Vagina (tissue), 2 donors: ENCODE measurements at places on chromosomes 13 and 19.

GRCh38 chr13:52461265-52461664 lies 6.0 kb downstream of the CKAP2 start:
- no peak for DNase-seq

GRCh38 chr13:69769608-69770007 lies 338.0 kb upstream of the ATXN8OS start:
- DNase-seq = no peak

DNA sequence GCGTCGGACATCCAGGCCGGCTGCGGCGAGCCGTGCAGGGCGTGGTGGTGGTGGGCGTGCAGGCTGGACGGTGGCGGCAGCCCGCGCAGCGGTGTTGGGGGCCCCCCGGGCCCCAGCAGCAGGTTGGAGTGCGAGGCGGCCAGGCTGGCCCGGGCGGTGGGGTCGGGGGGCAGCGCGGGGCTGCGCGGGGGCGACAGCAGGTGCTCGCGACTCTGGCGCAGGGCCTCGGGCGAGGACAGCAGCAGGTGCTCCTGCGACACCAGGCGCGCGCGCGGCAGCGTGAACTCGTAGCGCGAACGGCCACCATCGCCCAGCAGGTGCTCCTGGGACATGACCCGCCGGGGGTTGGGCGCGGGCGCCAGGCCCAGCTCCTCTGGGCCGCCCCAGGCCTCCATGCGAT lies 9.8 kb downstream of the SHISA7 start:
- DNase-seq = no peak

- DNase-seq = no peak
Observed at GRCh38 chr13:26872525-26873385, 112.2 kb upstream of the GPR12 start.

DNA sequence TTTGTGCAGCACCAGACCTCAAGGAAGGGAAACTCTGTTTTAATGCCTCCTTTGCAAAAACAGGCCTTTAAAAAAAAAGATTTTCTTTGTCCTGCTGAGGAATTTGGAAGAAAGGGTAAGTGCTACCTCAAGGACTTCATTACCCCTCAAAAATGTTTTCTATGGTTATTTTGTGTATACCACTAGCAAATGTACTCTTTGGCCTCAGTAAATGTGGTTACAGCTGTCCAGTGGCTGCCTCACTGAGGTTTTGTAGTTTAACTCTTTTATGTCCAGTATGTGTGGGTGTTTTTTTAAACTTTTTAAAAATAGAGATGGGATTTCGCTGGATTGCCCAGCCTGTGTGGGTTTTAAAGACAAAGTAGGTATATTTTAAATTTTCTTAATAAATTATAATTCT lies 42.2 kb upstream of the TSC22D1 start:
- no peak for DNase-seq

- no peak for DNase-seq
Observed at GRCh38 chr19:33859016-33859415, 62.3 kb downstream of the KCTD15 start.

DNA sequence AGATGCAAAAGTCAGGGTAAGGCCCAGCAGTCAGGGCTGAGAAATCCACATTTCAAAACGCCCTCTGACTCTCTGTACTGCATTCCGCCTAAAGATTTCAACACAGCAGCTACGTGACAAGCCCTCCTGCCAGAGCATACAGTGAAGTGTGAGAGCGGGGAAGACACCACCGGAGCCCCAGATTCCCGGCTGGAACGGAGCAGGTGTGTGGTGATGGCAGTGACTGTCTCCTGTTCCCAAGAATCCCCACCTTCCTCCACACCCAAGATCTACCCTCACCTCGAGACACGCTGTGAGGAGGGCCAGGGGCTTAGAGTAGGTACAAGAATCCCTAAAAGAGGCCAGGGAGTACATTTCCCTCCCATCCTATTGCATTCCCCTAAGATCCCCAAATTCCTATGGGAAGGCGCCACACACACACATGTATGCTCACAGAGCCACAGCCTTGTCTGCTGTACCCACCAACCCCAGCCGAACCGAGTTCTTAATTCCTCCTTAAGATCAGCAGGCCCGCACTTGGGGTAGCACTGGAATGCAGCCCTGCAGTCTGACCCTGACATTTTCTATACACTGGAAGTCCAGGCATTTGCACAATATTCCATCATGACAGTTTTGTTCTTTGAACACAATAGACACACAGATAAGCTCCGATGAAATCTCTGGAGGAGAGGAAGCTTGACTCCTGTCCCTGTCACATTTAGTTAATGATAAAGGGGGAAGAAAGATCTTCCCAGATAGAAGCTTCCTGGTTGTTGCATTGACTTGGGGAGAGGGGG lies 102.9 kb downstream of the FOXO1 start:
- no peak for DNase-seq

GRCh38 chr19:16445238-16446107 lies 26.3 kb downstream of the EPS15L1 start:
- DNase-seq = no peak

DNA sequence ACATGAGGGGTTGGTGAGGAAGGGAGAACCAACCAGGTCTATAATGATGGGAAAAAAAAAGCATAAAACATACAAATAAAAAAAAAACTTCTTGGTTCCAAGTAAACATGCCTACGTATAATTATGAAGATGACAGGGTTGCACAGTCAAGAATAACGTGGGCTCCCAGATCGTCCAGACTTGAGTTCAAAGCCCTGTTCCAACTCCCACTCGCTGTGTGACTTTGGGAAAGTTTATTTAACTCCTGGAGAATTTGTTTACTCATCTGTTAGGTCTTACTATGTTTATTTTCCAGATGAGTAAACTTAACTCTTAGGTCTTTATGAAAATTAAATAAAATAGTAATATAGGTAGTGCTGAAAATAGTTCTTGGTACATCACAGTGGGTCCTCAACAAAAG lies 13.8 kb downstream of the STARD13 start:
- no peak for DNase-seq

GRCh38 chr19:18339723-18340122 lies 675 bp upstream of the PGPEP1 start:
- no peak for DNase-seq

- DNase-seq = no peak
Observed at GRCh38 chr19:41218615-41219507, at the start of gene AXL. Gene AXL (plus strand): TSS chr19:41219223. CDS start chr19:41219393, 170 bp downstream.

DNA sequence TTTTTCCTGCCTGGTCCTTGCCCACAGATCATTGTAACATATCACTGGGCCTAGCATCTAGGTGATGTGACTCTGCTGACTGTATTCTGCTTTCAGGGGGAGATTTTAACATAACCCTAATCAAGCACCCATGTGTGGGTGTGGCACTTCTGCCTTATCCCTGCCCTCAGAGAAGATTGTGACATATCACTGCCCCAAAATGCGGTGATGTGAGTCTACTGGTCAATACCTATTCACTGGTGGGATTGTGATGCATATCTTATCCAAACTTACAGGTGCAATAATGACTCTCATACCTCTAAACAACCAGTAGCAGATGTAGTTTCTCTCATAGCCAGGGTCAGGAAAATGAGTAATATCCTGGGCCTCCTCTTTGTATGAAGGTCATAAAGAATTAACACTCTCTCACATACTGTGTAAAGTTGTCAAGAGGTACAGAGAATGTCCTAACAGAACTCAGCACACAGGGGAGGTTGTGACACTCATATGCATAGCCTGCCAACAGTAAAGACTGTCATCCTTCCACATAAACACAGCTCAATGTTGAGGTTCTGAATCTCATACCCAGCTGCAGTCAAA lies 12.1 kb upstream of the ZNF681 start:
- DNase-seq = no peak

DNA sequence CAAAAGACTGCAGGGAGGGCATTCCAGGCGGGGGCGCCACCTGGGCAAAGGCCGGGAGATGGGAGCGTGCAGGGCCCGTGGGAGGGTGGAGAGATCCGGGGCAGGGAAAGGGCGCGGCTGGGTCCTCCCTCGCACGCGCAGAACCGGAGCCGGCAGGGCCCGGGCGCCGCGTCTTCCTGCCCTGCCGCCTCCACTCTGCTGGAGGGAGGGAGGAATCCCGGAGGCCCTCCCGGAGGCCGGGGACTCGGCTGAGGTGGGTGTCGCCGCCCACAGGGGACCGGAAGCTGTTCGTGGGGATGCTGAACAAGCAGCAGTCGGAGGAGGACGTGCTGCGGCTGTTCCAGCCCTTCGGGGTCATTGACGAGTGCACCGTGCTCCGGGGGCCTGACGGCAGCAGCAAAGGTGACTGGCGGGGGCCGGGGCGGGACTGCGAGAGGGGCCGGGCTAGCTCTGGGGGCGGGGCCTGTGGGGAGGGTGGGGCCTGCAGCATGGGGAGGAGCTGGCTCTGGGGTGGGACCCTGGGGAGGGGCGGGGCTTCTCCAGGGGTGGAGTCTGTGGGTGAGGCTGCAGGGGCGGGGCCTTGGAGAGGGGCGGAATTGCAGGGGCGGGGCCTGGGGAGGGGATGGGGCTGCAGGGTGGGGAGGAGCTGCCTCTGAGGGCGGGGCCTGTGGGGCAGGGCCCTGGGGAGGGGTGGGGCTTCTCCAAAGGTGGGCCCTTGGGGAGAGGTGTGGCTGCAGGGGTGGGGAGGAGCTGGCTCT lies 51.3 kb downstream of the CELF5 start:
- no peak for DNase-seq

GRCh38 chr13:44257796-44258195 lies 115.8 kb upstream of the SERP2 start:
- no peak for DNase-seq

GRCh38 chr19:51520728-51521127 lies 10.7 kb downstream of the SIGLEC6 start:
- no peak for DNase-seq

DNA sequence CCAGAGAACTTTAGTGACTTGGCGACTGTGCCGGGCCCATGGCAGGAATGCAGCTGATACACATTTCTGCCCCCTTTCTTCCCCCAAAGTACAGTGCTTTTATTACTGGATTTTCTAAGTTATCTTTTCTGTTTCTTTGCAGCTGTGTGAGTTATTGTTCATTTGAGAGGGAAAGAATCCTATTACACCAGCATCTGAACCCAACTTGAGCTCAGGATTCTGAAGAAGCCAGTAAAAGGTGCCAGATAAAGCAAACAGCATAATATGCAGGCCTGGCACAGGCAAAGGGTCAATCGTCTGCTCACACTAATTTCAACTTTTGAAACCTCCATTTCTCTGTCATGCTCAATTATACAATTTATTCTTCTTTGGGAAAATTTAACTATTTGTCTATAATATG lies 93.9 kb downstream of the DOCK9 start:
- DNase-seq = no peak

DNA sequence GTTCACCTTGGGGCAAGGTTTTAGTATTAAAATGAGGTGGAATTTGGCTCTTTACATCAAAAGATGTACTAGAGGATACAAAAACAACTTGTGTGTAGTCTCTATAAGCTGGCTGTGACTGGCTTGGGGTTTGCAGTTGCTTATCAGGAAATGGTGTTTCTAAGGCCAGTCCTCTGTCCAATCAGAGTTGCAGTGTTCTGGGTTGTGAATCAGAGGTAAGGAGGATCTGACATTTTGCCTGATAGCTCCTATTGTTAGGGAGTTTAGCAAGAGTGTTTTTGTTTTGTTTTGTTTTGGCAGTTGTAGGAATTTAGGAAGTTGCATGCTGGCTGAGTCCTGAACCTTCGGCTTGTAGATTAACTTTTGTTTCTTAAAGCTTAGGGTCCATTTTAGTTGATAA lies 20.1 kb upstream of the ESD start:
- DNase-seq = no peak

DNA sequence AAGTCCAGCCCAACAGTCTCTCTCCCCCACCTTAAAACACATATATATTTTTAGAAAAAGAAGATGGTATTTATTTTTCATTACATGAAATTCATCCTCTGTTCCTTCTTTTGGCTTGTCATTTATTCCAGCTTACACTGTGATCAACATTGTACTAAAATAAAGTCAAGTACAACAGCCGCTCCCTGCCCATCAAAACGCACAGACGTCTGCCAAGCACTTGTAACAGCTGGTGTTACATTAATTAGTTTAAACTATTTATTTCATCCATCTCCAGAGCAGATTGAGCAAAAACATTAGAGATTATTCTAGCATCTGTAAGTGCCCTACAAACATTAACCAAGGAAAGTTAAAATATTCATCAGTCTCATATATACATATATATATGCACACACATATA lies 350.5 kb downstream of the DACH1 start:
- DNase-seq = no peak

- DNase-seq = no peak
Observed at GRCh38 chr19:50358483-50359327, 6.7 kb downstream of the NAPSA start.

DNA sequence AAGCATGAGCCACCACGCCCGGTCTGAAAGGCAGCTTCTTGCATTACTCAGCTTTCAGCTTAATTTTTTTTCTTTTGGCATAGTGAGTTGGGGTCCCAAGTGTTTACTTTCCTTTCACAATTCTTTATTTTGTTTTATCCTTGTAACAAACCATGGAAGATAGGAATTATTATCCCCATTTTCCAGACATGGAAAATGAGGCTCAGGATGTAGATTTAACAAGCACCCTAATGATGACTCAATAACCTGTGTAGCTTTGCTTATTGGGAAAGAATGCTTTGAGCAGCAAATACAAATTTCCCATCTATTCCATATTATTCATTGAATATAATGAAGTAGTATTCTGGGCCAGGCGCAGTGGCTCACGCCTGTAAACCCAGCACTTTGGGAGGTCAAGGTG lies 13.5 kb upstream of the COG3 start:
- DNase-seq = no peak

GRCh38 chr13:92657565-92657964 lies 569.0 kb upstream of the GPC6 start:
- no peak for DNase-seq

GRCh38 chr19:46867170-46867569 lies 6.4 kb downstream of the ARHGAP35 start:
- DNase-seq = no peak

DNA sequence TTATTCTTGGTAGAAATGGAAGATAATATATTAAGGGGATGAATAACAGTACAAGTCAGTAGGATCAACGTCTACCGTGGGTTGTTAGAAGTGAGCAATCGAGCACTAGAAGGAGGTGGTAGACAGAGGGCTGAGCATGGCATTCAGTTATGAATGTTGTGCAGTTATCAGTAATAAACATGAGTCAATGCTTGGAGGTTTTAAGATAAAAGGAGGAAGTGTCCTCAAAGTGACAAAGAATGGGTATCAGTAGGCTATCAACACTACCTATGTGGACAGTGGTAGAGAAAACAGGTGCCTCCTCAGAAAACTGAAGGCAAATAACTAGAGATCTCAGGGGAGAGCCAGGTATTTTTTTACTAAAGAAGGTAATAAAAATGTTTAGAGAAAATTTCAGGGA lies 1607.0 kb downstream of the PCDH9 start:
- no peak for DNase-seq
